Psoas muscle (tissue), 8 donors: ENCODE measurements at places on chromosomes 2 and 18.

- no peak for DNase-seq
Observed at GRCh38 chr2:40016151-40016885, 237.3 kb upstream of the THUMPD2 start.

- no peak for DNase-seq
Observed at GRCh38 chr2:156841321-156841720, 405.1 kb downstream of the GPD2 start.

DNA sequence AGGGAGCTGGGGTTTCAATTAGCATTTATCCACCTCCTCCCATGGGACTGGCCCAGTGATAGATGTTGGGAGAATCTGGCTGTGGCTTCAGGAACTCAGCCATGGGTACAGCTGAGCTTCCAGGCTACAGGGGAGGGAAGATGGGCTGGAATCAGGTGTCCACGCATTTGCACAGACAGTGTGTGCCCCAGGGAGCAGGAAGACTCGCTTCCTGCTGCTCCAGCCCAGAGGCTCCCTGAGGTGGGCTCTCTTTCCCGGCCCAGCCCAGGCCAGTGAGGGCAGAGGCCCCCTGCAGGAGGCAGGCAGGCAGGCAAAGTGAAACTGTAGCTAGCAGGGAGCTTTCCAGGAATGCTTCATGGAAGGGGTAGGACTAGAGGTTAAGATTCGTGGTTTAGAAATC lies 28.7 kb downstream of the DYSF start:
- no peak for DNase-seq

DNA sequence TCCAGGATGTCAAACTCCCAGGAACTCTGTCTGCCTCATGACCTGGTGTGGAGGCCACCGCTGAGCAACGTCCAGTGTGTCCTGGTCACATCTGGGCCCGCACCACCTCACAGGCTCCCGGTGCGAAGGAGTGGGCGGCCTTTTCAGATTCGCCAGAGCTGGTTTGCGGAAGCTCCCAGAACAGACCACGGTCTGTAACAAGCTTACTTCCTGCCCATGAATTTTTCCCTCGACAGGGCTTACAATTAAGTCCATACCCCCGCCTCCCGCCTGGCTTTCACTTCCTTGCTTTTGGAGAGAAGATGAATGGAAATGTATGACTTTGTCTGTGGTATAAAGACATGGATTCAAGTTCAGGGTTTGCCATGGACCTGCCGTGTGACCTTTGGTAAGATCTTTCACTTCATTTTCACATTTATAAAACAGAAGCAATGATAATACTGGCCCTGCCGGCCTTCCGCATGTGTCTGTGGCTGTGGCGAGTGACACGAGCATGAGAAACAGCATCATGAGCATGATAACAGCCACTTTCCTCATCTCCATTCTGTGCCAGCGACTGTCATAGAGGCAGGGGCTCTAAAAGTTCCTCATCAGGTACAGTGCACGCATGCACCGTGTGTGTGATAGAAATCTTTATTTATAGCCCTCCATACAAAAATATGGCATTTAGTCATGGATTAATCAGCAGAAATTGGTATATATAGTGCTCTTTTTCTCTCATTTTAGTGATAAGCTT lies 31.0 kb upstream of the KCNF1 start:
- no peak for DNase-seq
